CD4-positive, alpha-beta memory T cell (primary cell): ENCODE measurements at places on chromosomes 5 and 9.

GRCh38 chr9:131737426-131737825 is 2.5 kb downstream of the RAPGEF1 start:
- peak overlapping the region; percentile 84 for H3K27ac ChIP-seq
- no peaks in the 10 kb centered on the region for H3K36me3 ChIP-seq
- H3K4me3 ChIP-seq = peak overlapping the region; percentile 7
- H3K27me3 ChIP-seq = no peaks in the 10 kb centered on the region
- no peak for DNase-seq

GRCh38 chr9:72497447-72498046 is 23.9 kb upstream of the TMC1 start:
- DNase-seq = no peak
- H3K36me3 ChIP-seq = no peaks in the 10 kb centered on the region
- no peak overlapping the region for H3K27ac ChIP-seq
- no peaks in the 10 kb centered on the region for H3K27me3 ChIP-seq
- no peak overlapping the region for H3K4me3 ChIP-seq

DNA sequence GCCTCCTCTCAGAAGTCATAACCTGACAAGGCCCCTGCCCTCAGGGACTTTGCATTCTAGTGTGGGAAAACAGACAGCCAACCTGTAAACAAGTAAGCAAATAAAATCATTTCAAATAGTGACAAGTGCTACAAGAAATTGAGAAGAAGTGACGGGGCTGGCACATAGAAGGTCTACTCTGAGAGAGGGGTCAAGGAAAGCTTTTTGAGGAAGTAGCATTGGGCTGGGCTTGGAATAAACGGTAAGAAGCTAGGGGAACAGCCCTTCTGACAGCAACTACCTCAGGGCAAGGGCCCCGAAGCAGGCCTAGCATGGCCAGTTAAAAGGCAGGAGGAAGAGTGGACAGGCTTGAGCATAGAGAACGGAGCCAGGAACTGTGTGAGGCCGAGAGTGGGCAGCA is 4.8 kb upstream of the SLC2A8 start:
- peaks cover 34% of the 10 kb centered on the region for H3K4me1 ChIP-seq
- no peak overlapping the region for H3K4me3 ChIP-seq
- no peak for DNase-seq

DNA sequence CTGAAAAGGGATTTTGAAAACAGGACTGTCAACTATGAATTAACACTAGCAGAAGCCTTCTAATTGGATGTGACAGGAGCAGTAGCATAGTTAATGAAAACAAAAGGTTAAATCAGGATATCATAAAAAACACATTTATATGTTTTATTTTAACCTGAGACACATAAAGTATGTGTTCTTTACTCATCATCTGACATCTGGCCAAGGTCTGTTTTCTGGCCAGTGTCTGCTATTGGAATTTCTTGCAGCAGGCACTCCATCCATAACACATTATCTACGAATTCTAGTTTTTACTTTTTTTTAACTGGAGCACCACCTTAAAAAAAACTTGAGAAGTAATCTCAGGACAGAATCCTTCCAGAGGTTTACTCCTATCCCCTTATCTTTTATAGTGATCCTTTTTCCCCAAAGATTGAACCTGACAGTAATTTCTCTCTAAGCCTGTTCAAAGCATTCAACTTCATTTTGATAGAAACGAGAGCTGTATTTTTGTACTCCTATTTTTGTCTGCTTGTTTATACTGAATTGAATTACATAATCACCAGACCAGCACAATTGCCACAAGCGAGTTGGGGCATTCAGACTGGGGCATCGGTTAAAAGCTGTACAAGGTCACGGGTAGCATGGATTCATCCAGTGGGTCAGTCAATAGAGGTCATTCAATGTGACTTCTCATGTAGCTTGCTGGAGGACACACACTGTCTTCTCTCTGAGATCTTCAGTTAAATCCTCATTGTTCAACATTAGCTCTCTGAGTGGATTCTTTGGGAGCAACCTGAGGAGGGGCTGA is 205.6 kb upstream of the CLINT1 start:
- no peak overlapping the region for H3K4me3 ChIP-seq
- H3K27ac ChIP-seq = no peak overlapping the region
- H3K4me1 ChIP-seq = no peaks in the 10 kb centered on the region
- H3K36me3 ChIP-seq = no peaks in the 10 kb centered on the region
- no peaks in the 10 kb centered on the region for H3K27me3 ChIP-seq
